ENCODE measurements at places on chromosomes 5 and 9.

GRCh38 chr9:94081435-94081834, 2.8 kb upstream of the PTPDC1 start:
- DNase-seq = no peak

DNA sequence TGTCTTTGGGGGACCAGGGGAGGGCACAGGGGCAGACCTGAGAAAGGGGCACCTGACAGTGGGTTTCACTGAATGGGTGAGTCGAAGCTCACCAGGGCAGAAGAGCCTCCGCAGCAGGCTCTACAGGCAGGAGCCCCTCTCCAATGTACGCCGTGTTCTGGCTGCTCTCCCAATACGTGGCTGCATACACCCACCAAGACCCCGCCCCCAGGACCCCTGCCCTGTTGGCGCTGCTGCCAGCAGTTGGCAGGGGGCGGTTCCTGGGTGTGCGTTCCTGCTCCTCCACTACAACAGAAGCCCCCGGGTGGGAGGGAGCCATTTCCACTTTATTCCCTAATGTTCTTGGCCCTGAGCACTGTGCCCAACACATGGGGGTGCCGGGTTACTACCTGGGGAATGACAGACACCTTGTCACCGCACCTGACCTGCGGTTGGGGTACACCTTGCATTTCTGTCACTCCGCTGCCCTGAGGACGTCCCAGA, 30.3 kb downstream of the SARDH start:
- no peak for DNase-seq

DNA sequence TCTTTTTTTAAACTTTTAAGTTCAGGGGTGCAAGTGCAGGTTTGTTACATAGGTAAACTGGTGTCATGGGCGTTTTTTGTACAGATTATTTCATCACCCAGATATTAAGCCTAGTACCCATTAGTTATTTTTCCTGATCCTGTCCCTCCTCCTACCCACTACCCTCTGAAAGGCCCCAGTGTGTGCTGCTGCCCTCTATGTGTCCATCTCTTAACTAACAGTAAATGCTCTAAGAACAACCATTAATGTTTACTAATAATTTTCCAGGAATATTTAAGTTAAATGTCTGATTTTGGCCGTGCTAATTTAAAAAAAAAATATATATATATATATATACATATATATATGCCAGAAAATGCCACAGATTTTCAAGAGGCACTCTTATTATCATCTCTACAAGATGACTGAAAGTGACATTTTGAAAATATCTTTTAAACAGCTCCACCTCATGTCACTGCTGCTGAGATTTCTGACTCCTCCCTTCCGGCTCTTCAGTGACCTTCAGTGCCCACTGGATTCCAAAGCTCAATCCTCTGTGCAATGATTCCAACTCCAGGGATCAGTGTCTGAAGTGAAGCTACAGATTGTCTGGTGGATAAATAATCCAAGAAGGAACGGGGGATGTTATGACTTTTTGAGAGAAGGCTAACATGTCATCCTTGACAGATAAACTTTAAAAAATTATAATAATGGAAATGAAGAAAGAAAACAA, 46.7 kb upstream of the HNRNPA0 start:
- no peak for DNase-seq

DNA sequence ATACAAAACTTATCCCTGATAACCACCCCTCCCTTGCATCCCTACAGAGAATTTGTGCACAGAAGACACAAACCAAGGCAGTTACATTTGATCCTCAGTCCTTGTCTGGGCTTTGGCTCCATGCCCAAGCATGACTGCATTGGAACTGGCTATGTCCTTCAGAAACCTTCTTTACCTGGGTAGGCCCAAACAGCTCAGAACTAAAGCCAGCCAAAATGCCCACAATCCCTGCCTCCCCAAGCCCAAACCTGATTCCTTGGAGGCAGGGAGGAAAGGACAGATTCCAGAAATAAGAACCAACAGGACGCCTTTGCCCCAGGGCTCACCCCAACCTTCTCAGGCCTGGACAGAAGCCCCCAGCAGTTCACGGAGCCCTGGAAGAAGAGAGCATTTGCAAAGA, 8.2 kb downstream of the IL17B start:
- DNase-seq = no peak

All from adipocyte (in vitro differentiated cells).